ENCODE measurements at places on chromosomes 3 and 15.
A peak's percentile ranks its signal among the peaks of the same experiment; 100 is the strongest.

DNA sequence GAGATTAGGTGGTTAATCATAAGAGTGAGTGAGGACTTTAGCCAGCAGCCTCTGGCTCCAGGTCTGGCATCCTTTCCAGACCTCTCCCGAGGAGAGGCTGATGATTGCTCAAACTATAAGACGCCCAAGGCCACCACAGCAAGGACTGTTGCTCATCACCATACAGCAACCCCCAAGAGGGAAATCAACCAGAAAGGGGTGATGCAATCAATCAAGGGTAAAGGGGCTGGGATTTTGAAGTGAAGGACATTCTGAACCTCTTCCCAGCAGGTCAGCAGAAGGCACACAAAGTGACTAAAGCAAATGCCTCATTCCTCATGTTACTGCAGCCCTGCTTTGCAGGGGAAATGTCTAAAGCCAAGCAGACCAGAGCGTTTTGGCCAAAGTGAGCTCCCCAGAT lies 247.3 kb upstream of the IGF1R start:
- DNase-seq, result no peak

- no peak for DNase-seq
These were observed 210.5 kb downstream of the CLSTN2 start for GRCh38 chr3:140145528-140145927.

- DNase-seq, result no peak
These were observed 10.6 kb downstream of the RBP1 start for GRCh38 chr3:139528924-139529323.

DNA sequence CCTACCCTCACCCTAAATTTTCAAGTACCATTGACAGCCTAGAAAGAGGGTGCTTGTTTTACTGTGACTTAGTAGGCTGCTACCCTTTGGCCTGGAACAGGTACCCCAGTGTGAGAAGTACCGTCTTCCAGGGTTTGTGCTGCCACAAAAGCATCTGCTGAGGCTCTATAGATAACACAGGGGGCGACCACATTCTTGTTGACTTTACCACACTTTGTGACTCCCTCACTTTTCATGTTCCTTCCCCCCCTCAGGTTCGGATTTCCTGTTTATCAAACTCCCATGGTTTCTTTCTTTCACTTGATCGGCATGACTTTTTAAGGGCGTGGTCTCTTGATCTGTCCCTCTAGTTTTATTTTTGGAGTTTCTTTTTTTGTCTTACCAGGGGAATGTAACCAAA lies 23.5 kb downstream of the EXOG start:
- no peak for DNase-seq

GRCh38 chr3:150757364-150757763 lies 5.6 kb downstream of the SIAH2 start:
- no peak for DNase-seq

GRCh38 chr15:101521069-101521468 lies 31.6 kb upstream of the PCSK6 start:
- no peak for DNase-seq

DNA sequence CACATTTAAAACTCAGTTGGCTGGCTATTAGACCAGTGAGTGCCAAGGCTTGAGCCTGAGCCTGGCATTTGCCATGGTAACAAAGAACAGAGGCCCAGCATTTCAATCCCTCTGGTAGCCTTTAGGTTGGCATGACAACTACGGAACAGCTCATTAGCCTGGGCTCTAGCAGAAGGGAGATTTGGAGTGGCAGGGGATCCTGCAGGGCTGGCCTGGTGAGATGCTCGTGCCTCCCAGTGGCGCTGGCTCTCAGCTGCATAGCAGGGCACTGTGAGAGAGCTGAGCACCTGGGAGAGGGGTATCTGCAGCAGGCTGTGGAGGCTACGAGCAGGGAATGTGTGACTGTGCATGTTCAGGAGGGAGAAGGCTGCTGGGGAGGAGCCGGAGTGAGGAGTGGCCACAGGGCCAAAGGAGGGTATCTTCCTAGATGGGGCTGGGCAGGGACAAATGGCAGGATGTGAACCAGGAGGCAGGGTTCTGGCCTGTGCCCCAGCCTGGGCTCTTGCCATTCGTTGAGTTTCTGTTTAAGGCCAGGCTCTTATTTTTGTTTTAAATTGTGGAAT lies 5.6 kb upstream of the ABTB1 start:
- DNase-seq, result no peak

DNA sequence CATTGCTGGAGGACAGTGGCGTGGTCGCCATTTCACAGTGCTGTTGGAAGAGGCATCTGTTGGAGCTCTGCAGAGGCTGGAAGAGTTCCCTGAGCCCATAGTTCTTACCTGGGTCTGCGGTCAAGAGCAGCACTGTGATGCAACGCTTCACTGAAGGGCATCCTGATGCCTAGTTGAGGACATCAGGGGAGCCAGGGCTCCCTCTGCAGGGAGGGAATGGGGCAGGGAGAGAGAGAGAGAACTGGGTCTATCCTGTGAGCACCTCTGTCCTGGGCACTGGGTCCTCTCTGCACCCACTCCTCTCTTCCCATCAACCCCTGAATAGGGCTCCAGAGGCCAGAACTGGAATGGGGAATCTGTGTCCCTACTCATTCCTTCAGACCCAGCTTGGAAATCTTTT lies 23.9 kb upstream of the MOBP start:
- no peak for DNase-seq

- DNase-seq, result peak; percentile 99
These were observed 86.9 kb downstream of the DCLK3 start for GRCh38 chr3:36677331-36678007.

GRCh38 chr3:95442766-95443165 lies 1371.6 kb upstream of the EPHA6 start:
- DNase-seq, result no peak

GRCh38 chr3:78506581-78507195 lies 1261.1 kb downstream of the ROBO1 start:
- peak; percentile 48 for DNase-seq

DNA sequence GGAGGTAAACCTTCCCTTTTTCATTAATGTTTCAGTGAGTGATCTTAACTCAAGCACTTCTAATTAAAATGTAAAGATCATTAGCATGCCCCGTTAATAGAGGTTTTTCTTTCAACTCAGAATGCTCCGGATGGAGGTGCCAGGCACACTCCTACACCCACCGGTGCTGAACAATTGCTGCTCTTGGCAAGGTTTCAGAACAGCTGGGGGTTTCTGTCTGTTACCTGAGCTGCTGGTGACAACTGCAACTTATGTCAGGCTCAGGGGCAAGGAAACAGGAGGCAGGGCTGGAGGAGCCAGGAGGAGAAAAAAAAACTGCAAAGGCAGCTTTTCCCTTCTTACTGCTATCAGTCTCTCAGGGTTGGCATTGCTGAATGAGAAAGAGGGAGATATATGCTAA lies 250.1 kb downstream of the DIPK2A start:
- DNase-seq, result no peak

DNA sequence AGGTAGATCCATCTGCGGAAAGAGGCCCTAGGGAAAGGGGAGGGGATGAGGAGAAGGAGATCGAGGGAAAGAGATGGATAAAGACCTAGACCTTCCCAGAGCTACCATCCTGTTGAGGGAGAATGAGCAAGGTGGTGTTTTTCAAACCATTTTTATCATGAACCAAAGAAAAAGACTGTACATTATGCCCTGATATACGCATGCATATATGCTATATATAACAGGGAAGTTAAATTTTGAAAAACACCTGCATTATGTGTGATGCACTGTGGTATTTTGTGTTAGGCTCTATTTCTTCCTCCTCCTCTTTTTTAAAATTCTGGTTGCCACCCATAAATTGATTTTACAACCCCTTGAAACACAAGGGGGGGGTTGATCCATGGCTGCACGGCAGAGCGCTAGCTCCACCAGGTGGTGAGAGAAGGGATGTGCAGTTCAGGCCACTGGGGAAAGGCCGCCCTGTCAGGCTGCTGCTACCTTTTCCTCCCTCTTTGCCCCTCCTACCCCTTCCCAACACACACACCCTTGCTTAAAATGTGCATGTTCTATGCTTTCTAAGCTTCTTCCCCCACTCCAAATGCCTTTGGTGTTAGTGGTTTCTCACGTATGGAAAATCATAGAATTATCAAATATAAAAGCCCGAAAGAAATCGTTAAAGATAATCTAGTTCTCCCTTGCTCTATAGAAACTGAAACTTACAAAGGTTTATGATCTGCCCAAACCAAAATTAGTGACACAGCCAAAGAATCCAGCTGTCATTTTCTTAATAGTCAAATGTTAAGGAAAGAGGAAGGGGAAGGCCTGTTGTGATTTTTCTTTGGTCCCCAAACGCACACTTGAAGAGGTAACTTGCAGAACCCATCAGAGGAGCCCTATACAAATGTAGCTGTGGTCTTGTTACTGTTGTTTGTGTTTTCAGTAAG lies 262.0 kb upstream of the UMPS start:
- DNase-seq, result peak; percentile 38

GRCh38 chr3:127206611-127207516 lies 13.9 kb downstream of the PRR23E start:
- no peak for DNase-seq

- DNase-seq, result no peak
These were observed 7.2 kb downstream of the RTF1 start for GRCh38 chr15:41423979-41424659.

DNA sequence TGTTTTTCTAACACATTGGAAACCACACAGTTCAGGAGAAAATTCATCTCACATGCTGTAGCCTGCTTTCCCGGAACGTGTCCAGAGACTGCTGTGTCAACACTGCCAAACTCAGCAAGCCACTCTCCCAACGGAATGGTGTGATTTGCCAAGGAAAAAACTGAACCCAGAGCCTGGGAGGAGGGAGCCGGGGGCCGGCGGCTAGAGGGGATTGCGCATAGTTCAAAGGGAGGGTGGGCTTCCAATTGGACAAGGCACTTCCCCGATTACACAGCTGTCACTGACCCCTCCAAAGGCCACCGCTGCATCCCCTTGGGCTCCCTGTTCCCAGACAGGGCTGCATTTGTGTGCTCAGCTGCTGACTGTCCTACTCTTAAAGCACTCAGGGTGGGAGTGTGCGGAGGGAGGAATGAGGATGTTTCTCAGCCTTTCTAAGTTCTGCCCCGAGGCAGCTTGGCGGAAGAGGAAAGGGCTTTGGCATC lies 256.2 kb downstream of the ZNF621 start:
- DNase-seq, result peak; percentile 13

DNA sequence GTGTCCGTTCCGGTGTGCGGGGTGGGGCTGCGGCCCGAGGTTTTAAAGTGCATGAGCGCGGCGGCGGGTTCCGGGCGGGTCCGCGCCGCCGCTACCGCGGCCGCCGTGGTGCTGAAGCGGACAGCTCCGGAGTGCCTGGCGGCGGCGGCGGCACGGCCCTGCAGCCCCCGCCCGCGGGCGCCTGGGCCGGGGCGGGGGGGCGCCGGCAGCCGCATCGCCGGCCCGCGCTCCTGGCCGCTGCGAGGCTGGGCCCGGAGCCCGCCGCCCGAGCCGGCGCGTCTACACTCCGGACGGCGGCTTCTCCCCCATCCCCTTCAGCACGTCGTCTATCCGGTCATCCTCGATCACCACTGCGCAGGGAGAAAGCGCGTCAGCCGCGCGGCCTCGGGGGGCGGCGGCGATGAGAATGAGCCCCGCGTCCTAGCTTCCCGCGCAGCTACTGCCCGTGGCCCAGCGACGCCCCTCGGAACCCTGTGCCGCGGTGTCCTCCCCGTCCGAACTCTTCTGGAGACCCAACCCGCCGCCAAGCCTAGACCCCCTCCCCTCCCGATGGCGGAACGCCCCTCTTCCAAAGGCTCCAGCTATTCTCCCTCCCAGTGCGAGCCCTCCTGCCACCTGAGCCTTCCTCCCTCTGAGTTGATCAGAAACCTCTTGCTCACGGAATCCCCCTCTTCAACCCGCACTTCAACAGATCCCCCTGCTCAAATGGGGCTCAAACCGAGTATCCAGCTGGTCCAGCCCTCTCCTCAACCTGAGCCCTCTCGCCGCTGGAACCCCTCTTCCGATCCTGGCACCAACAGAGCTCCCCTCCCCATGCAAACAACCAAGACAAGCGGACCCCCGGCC lies 1.3 kb downstream of the CAMK2N2 start:
- peak; percentile 15 for DNase-seq

GRCh38 chr3:135629701-135630408 lies 335.7 kb upstream of the PPP2R3A start:
- no peak for DNase-seq

GRCh38 chr15:99257107-99257750 lies 5.9 kb downstream of the LRRC28 start:
- no peak for DNase-seq

GRCh38 chr3:187465503-187465902 lies 97.3 kb downstream of the RTP4 start:
- DNase-seq, result no peak

DNA sequence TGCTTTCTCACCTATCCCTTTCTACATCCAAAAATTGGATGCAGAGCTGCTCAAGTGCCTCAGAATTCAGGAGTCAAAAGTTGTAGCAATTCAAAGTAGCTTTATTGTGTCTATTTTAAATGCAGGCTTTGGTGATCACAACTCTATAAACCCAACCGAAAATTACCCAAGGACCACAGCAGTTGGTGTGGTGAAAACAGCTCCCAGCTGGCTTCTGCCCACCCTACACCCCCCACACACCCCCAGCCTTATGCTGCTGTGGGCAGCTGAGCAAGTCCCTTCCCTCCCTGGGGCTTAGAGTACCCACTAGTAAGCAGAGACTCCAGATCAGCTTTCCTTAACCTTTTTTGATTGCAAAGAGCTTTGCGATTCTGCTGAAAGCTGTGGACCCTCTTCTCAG lies 5.8 kb upstream of the HES1 start:
- no peak for DNase-seq

DNA sequence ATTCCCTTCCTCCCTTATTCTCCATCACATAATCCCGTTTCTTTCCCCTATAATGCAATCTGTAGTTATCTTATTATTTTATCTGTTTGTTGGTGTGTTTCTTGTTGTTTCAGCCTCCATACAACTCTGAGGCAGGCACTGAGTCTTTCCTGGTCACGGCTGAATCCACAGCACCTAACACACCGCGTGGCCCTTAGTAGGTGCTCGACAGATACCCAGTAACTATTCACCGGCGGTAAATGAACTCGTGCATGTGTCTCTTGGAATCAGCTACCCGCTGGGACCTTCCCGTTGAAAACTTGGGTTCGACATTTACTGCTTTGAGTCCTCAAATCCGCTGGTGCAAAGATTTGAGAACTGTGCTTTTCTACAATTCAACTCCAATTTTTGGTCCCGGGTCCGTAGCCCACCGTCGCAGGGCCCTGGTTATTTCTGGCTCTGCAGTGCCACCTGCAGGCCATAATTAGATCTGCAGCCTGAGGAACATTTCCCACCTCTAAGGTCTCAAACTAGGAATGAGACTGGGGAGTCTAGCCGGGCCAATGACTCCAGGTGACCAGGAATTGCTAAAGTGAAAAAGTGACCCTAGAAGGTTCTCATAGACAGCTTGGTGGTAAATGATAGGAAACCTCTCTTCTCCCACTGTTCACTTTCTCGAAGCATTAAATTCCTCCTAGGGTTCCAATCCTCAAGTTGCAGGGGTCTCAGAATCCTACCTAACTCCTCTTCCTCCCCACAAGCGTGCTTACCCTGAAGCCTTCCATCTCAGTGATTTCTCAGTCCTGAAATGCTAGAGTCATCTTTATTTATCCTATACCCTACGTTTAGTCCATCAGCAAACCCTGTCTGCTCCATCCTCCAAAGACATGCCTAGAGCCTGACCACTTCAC lies 40.0 kb upstream of the TRH start:
- DNase-seq, result peak; percentile 17

DNA sequence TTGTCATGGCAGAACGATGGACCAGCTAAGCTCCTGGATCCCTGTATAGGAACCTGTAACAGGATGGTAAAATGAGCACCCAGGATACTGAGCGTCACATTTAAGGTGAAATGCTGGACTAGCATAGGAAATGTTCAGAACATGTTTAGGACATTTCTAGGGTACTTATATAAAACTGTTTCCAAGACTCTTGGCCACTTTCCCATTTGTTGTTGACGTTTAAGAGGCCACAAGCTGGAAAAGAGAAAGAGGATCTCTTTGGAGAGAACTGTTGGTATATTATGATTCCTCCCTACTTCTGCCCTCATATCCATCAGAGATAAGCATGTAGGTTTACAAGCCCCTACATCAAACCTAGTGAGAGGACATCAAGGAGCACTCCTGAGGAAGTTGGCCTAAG lies 57.5 kb downstream of the SCN11A start:
- DNase-seq, result no peak

All from fibroblast of upper back skin (primary cell).